ENCODE measurements at places on chromosomes 13 and 19.

- DNase-seq = no peak
Observed at GRCh38 chr13:42549552-42549936, 24.4 kb upstream of the TNFSF11 start.

- no peak for DNase-seq
Observed at GRCh38 chr19:38228005-38228377, 4.0 kb upstream of the DPF1 start.

GRCh38 chr13:47903836-47904235 is 97.2 kb downstream of the SUCLA2 start:
- DNase-seq = no peak

GRCh38 chr19:46629546-46630025 is 4.7 kb upstream of the PTGIR start:
- no peak for DNase-seq

Data from stimulated activated CD4-positive, alpha-beta T cell treated with anti-CD3 and anti-CD28 coated beads, TNF-alpha, amount 100 ng/mL, for 48 hours (primary cell).